ENCODE measurements at places on chromosomes 3 and 15.

GRCh38 chr15:53565721-53566120, 193.7 kb downstream of the WDR72 start:
- DNase-seq, result no peak

DNA sequence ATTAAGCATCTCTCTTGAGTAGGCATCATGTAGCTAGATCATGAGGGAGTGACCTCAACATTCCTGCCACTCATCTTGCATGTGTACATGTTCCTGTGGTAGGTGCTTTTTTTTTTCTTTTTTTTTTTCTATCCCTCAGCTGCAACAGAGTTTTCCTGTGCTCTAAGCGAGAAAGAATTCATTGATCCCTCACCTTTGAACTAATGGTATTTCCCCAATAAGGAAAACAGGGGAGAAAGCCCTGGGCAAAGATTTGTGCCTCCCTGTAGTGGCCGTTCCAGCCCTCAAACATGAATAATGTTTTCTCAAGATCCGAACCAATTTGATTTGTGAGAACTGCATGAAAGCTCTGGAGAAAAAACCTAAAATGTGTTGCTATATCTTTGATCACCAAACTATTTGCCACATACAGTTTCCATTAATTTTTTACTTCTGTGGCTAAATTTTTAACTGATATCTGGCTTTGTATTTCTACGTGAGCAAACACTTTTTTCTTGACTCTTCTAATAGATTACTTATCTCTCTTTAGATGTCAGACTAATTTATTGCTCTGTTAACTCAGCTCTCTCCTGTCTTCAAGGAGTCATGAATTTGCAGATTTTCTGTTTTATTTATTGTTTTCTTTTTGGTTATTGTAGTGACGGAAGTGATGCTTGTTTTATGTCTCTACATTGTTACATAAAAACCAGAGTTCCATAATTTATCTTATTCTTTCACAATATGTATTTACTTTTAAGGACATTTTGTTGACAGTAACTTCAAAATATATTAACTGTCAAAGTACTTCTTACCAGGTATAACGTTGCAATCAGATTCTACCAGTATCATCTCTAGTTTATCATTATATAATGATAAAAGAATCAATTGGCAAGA, 1396.5 kb downstream of the OTOL1 start:
- DNase-seq, result no peak

- no peak for DNase-seq
Measured at GRCh38 chr3:85554153-85554552, 595.4 kb downstream of the CADM2 start.

- no peak for DNase-seq
Measured at GRCh38 chr15:57297163-57297593, 79.1 kb upstream of the CGNL1 start.
